Hepatocyte (in vitro differentiated cells): ENCODE measurements at places on chromosomes 3 and 15. TPM values are rescaled to one million over a fixed set of nuclear protein-coding genes. Genes with fewer than 3 reads are reported as not detected.
A peak's percentile ranks its signal among the peaks of the same experiment; 100 is the strongest.

DNA sequence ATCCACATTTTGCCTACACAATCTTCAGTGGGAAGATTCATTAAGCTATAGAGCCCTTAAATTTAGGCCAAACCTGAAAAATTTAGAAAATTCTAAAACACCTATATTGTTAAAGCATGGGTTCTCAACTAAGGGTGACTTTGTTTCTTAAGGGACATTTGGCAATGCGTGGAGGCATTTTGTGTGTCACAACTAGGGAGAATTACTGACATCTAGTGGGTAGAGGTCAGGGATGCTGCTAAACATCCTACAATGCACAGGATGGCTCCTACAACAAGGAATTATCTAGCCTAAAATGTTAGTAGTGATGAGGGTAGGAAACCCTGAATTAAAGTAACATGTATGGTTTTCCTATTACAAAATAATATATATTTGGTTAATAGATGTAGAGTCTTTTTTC, 55.8 kb downstream of the TBC1D5 start:
- no peak for DNase-seq
- no peaks in the 10 kb centered on the region for H3K36me3 ChIP-seq
- no peaks in the 10 kb centered on the region for H3K4me1 ChIP-seq
- no peak overlapping the region for H3K4me3 ChIP-seq

- peak overlapping the region; percentile 83 for H3K27ac ChIP-seq
- no peaks in the 10 kb centered on the region for H3K27me3 ChIP-seq
- no peak overlapping the region for H3K4me3 ChIP-seq
- DNase-seq: peak; percentile 69
- H3K36me3 ChIP-seq: no peaks in the 10 kb centered on the region
Measured at GRCh38 chr3:74643636-74644035, 29.2 kb upstream of the CNTN3 start.

DNA sequence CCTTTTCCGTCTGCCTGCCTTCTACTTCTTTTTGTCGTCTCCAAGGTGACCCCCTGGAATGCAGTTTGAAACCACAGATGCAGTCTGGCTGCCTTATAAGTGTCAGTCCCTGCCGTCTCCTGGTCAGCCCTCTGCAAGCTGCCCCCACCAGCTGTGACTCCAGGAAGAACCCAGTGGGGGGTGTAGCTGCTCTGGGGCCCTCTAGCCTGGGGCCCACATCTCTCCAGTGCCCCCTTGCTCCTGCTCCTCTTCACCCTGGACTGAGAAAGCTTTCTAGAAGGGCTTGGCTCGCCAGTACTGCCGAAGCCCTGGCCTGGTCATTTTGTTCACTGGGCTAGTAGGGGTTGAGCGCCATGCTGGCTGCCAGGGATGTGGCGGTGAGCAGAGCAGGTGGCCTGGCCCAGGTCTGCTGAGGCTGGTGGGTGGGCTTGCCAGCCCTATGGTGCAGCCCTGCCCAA, 21.3 kb downstream of the SYNM start:
- H3K36me3 ChIP-seq: no peaks in the 10 kb centered on the region
- H3K4me1 ChIP-seq: peaks cover 34% of the 10 kb centered on the region
- no peak overlapping the region for H3K27ac ChIP-seq

DNA sequence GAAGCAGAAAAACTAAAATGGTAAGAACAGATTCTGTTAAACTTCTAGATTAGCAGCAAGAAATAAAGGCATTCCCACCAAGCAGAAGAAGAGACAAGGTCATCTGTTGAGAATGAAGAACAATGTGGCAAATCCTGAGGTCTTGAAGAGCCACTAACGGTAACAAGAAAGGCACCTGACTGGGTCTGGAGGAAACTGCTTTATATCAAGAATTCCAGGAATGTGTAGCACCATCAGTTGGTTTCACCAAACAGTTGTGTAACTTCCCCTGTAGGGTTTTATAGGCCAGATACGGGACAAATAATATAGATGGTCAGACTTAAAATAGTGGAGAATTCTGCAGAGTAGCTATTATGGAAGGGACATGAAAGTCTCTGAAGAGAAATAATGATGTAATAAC, 57.3 kb downstream of the ACAP2 start:
- no peaks in the 10 kb centered on the region for H3K27me3 ChIP-seq
- no peaks in the 10 kb centered on the region for H3K4me1 ChIP-seq
- no peak for DNase-seq
- H3K4me3 ChIP-seq: no peak overlapping the region
- H3K27ac ChIP-seq: no peak overlapping the region

DNA sequence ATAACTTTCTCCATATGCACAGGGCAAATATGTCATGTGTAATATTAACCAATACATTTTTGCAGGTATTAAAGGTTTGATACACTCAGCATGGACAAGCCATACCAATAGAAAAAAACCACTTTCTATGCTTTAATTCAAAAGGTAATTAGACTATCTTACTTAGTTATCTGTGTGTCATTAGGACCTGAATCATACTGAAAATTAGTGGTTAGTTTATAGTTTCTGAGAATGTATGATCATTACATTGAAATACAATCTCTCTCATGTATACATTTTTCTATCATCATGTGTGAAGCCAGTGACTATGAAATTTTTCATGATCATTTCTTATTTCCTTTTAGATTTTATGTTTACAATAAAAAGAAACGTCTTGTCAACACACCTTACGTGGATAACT, 16.3 kb downstream of the RPS27L start:
- no peaks in the 10 kb centered on the region for H3K36me3 ChIP-seq
- no peaks in the 10 kb centered on the region for H3K27me3 ChIP-seq
- no peak overlapping the region for H3K4me3 ChIP-seq
- H3K4me1 ChIP-seq: no peaks in the 10 kb centered on the region

GRCh38 chr3:44885618-44886017, 11.2 kb downstream of the TGM4 start:
- H3K4me3 ChIP-seq: no peak overlapping the region
- no peaks in the 10 kb centered on the region for H3K27me3 ChIP-seq
- no peaks in the 10 kb centered on the region for H3K4me1 ChIP-seq
- no peaks in the 10 kb centered on the region for H3K36me3 ChIP-seq
- H3K27ac ChIP-seq: no peak overlapping the region
- DNase-seq: peak; percentile 59

The HTR3E gene
- not detected in 2 replicates for total RNA-seq

The UROC1 gene
- 2.2 and 4.2 TPM in 2 replicates for total RNA-seq

The MAPKBP1 gene
- 19.9 and 24.5 TPM in 2 replicates for total RNA-seq
